Umbilical cord (tissue), 2 donors: ENCODE measurements at places on chromosomes 1 and 21. TPM values are rescaled to one million over a fixed set of nuclear protein-coding genes. Genes with fewer than 3 reads are reported as not detected.

- no peak for DNase-seq
Observed at GRCh38 chr21:44295163-44295573, 4.7 kb upstream of the PFKL start.

- no peak for DNase-seq
Observed at GRCh38 chr21:22346576-22346975, 1348.4 kb downstream of the NCAM2 start.

DNA sequence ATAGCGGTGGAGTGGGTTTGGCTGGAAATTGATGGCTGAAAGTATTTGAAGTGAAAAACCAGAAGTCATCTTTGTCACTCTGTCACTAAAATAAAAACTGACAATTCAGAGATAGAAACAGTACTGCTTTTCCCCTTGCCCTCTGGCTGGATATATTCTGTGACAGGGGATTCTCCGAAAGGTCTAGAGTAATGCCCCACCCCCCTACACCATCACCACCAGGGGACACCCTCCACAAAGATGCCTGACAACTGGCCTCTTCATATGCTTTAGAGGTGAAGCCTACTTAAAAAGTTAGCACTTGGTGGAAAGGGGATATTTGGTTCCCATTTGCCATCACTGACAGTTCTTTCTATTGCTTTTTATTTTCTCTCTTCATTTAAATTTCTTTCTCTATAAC lies 73.5 kb downstream of the SGIP1 start:
- DNase-seq = no peak

Gene YOD1
- total RNA-seq = 24.6 TPM

GRCh38 chr1:205483372-205483771 lies 21.1 kb upstream of the CDK18 start:
- DNase-seq = no peak

GRCh38 chr1:233641029-233641428 lies 27.1 kb downstream of the KCNK1 start:
- DNase-seq = no peak

DNA sequence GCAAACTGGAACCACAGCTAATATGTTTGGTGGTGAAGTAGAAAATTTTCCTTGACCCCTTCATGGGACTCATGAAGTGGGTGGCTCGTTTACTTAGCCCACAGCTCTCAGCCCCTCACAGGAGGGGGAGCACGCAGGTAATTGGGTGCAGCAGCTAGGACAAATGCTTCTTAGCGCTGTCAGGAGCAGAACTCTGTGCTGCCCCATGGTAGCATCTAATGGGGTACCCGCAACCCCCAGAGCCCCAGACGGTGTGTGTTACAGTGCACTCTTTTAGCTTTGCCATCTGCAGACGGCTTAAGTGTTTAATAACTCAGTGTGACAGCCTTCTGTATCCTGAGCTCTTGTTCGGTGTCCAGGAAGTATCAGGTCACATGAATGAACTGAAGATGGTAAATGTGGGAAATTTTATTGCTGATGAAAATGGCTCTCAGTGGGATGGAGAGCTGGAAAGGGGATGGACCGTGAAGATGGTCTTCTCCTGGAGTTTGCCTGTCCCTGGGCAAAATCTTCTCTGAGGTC lies 189.6 kb upstream of the ZRANB2 start:
- DNase-seq = no peak

Gene KCNH1
- 1.2 TPM for total RNA-seq

DNA sequence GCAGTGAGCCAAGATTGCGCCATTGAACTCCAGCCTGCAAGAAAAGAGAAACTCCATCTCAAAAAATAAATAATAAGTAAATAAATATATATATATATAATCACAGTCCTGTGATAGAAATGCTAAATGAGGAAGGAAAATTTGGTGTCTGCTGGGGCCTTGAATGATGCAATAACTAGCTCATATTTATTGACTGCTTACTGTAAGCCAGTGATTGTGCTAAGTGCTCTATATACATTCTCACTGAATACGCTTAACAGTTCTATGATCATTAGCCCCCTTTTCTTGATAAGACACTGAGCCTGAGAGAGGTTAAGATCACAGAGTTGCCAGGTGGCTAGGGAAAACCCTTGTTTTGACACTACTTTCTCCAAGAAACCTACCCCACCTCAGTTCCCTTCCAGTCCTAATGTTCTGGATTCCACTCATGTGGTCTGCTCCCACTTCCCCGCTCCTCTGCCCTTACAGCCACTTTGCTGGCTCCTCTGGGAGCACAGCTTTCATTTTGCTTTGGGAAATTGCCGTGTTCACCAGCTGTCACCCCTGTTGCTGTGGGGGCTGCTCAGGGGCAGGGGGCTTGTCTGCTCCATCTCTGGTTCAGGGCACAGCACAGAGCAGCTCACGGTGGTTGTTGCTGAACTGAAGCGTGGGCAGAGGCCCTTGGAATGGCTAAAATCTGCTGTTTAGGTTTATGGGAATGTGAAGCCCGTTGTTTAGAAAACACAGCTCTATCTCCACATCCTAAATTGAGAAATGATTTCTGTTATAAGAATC lies 2.5 kb upstream of the BMP8A start:
- no peak for DNase-seq

DNA sequence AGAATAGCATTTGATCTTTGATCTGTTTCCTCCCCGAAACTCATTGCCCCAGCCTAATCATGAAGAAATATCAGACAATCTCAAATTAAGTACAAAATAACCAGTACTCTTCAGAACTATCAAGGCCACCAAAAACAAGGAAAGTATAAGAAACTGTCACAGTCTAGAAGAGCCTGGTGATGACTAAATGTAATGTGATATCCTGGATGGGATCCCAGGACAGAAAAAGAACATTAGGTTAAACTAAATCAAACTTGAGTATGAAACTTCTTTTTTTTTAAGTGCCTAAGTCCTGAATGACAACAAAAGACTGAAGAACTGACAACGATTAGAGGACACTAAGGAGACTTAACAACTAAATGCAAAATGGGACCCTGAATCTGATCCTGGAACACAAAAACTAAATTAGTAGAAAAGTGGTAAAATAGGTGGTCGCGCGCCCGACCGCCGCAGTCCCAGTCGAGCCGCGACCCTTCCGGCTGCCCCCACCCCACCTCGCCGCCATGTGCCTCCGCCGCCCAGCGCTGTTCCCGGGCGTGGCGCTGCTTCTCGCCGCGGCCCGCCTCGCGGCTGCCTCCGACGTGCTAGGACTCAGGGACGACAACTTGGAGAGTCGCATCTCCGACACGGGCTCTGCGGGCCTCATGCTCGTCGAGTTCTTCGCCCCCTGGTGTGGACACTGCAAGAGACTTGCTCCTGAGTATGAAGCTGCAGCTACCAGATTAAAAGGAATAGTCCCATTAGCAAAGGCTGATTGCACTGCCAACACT lies 5.5 kb upstream of the PRKAB2 start:
- no peak for DNase-seq

- peak; percentile 28 for DNase-seq
Observed at GRCh38 chr1:90850181-90850897, 133.2 kb upstream of the BARHL2 start.

- peak; percentile 38 for DNase-seq
Observed at GRCh38 chr21:44304877-44305293, 5.0 kb downstream of the PFKL start.

Gene SPRR3
- total RNA-seq = 8.7 TPM

- DNase-seq = no peak
Observed at GRCh38 chr1:158691907-158692306, 5.4 kb upstream of the SPTA1 start.

- peak; percentile 83 for DNase-seq
Observed at GRCh38 chr21:33402001-33402979, 923 bp upstream of the IFNGR2 start.

DNA sequence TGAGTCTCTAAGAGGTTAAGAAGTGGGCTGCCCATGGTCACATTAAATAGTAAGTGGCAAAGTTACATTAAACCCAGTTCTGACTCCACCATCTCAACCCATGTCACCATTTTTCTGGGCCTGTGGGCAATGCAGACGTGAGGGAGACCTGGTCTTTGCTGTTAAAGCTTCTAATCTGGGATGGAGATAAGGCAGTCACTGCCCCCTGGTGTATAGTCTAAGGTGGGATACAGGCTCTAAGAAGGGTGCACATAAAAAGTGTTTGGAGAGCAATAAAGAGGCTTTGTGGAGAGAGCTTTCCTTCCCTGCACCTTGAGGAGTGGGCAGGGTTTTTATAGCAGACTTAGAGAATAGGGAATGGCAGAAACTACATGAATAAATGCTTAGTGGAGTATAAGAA lies 141.3 kb downstream of the ROR1 start:
- no peak for DNase-seq

DNA sequence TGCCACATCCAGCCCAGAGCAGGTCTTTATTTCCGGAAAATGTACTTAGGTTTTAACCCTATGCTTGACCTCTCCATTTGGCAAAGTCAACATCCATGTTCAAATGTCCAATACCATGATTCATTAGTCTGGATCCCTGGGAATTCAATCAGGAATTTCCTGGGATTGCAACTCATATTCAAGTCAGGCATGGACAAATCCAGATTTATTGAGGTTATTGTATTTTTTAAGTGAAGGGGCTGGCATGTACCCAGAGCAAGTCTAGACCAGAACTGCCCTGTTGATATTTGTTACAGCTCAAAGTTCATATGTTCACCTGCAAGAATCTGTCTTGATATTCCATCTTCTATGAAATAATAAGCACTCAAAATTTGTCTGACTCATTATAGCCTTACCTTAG lies 521.1 kb downstream of the ADGRL2 start:
- no peak for DNase-seq

Gene CLIC6
- 0.96 TPM for total RNA-seq

Gene KCNJ9
- total RNA-seq = not detected

GRCh38 chr1:14947421-14947820 lies 206.1 kb upstream of the TMEM51 start:
- no peak for DNase-seq

DNA sequence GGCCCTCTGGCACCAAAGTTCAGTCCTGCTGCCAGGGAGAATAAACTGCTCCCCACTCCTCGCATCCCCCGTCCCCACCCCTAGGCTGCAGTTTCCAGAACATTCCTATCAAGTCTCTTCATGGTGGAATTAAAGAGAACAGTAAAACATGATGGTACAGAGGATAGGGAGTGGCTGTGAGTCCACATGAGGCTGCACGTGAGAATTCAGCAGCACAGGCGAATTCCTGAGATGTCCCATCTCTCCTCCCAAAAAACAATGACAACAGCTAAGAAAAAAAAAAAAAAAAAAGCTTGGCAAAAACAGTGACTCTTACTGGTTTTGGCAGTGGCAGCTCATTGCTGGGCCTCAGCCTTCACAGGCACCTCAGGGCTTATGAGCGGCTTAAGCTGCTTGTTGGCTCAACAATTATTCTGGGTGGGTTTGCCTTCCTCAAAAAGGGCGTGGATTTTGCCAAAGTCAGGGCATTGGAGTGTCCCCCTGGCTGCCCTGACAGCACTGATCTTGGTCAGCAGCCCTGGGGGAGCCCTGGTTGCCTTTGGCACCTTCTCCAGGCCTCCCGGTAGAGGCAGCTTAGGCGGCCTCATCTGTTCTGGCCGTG lies 5.7 kb upstream of the IFFO2 start:
- DNase-seq = peak; percentile 64

GRCh38 chr1:56489695-56490094 lies 89.7 kb downstream of the PLPP3 start:
- DNase-seq = no peak

DNA sequence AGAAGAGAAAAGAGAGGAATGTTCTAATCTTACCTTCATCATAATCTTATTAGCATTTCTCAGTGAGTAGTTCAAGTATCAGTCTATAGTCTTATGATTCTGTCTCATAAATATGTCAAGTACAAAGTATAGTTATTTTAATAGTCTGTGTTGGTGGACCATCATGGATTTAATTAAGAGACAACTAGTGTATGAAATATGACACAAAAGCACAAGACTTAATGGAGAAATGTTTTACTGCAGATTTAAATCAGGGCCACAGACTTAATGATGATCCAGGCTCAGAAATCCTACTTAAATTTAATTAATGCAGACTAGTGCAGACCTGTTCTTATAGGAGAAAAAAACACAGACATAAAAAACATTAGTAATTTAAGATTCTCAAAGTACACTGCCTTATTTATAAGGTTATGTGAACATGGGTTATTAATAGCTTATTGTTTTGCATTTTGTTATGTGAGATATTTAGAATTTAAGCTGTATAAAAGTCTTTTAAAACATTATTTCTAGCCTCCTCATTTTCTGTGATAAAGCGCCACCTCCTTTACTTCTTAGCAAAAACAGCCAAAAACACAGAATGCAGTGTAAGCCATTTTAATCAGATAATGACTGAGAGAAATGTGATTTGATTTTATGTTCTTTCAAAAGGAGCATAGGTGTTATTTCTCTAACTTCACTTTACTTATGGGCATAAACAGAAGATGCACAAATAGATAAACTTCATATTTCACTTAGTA lies 255.0 kb upstream of the SNX7 start:
- no peak for DNase-seq

Gene ZNF678
- 21.4 TPM for total RNA-seq

DNA sequence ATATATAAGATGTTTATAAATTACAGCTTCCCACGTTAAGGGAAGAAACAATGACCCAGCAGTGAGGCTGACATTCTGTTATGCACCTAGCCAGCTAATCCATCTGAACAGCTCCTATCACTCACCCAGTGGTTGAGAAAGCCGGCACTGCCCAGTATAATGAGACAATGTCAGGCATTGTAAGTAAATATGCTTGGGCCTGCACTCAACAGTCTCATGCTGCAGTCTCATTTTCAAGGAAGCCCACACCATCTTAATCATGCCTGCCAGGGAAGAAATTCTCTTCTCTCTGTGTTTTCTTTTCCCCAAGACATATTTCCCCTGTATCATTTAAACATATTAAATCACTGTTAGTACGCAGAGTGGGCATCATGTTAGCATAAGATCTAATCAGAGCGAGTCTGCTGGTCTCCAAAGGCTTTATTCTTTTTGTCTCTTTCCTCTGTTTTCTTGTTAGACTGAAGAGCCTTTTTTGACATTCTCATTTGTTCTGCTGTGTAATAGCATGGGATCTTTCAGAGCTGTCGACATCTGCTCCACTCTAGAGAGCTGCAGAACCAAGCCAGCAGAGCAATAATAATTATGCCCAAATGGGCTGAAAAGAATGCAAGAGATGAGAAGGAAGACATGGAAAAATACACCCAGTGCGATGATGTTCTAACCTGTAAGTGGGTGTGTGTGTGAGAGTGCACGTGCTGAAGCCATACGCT lies 67.6 kb upstream of the SLC22A15 start:
- no peak for DNase-seq

Gene TMEM167B
- 48.9 TPM for total RNA-seq

DNA sequence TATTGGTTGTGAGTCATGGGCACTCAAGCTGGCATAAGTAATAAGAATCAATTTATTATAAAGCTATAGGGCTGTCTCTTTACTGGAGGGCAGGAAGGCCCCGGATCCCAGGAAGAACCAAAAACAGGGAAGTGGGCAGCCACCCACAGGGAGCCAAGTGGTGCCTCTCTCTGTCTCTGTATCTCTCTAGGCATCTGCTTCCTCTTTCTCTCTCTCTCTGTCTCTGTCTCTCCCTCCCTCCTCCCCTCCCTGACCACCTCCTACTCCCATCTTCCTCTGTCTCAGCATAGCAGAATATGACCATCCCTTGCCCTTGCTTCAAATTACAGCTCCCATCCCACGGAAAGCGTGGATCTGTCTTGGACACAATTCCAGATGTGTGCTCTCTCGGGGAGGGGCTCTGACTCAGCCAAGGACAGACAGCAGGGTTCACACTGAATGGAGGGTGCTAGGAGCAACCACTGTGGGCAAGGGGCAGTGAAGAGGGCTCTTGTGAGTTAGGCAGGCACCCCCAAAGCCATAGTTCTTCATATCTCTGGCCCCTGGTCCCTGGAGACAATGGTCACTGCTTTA lies 80.4 kb upstream of the LPGAT1 start:
- DNase-seq = no peak

GRCh38 chr1:15702722-15703550 lies 18.8 kb downstream of the PLEKHM2 start:
- no peak for DNase-seq

Gene CD5L
- total RNA-seq = not detected
